ENCODE measurements at places on chromosomes 7 and 10.

DNA sequence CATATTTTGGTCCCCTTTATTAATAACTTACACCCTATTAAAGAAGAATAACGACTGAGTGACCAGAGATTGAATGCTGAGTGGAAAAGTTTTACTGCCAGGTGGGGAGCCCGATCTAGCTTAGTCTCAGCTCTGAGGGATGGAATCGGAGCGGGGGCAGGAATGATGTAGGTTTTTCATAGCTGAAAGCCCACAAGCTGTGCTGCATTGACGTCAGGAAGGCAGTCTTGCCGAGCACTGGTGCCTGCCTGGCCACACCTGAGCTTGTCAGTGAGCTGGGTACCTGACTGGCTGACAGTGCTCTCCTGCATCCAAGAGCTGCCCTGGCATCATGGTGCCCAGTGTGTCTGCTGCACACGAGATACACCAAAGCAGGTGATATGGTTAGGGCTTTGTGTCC, 34.8 kb downstream of the GRK5 start:
- no peak for DNase-seq

- DNase-seq, result no peak
Observed at GRCh38 chr7:148729984-148730733, 31.5 kb downstream of the CUL1 start.

DNA sequence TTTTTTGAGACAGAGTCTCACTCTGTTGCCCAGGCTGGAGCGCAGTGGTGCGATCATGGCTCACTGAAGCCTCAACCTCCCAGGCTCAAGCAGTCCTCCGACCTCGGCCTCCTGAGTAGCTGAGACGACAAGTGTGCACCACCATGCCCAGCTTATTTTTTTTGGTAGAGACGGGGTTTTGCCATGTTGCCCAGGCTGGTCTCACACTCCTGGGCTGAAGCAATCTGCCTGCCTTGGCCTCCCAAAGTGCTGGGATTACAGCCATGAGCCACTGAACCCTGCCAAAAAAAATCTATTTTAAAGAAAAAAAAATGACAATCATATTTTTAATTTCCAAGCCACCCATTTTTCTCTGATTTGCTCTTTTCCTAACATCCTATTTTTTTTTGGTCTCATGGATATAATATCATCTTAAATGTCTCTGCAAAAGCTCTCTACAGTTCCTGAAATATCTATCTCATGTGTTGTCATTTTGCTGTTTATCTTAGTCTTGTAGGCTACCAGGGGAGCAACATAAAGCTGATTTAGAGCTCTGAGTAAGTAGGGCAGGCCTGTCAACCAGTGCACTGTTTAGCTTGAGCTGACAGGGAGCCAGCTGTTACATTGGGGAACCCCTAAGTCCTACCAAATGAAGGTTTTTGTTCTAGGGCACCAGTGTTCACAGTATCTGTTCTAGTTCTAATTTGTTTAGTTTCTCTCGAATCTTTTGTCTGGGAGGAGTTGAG, 29.9 kb upstream of the HBP1 start:
- DNase-seq, result no peak

DNA sequence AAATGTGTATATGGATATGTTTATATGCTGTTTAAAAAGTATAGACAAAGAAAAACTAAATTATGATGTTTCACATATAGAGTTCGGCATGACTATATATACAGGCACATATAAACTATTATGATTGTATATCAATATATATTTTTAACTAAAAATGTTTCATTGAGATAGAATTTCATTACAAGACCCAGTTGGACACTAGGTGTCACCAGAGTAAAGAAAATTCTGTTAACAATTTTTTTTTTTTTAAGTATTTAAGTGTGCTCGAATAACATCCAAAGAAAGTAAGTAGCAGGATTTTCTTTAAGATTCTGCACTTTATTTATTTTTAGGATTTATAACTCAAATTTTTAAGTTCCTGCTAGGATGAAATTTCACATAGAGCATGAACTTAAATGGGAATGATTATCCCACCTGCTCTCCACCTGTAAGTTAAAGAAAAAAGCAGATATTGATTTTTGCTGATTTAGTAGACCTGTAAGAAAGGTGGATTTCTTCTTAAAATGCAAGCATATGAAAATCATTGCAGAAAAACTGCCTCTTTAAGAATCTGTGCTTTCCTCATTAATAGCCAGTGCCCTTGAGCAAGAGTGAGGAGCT, 961.5 kb downstream of the PCDH15 start:
- DNase-seq, result no peak

- DNase-seq, result no peak
Observed at GRCh38 chr10:43166880-43167497, 28.7 kb downstream of the CSGALNACT2 start.

DNA sequence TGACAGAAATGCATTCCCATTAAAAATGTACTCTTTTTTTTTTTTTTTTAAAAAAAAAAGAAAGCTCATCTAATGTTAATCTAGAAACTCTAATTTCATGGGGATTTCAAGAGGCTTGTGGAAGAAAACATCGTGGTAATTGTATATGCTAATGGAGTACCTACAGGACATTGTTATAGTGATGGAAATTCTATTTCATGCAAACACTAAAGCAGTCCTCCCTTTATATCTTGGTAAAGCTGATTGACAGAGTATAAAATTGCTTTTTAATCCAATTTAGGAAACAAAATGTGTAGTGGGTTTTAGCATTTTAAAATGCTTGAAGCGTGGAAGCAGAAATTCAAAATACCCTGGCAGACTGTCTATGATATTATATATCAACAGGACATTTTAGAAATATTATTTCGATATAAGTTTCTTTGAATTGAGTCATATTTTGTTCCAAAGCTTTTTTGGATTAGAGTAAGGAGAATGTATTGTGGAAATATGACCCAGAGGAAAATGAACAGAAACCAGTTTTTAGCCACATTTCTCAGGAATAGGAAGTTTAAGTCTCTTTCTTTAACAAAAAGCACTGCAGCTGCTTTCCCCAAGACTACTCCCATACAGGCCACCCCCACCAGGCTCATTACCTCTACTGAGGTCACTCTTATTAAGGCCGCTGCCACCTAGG, 121.9 kb downstream of the WNT2 start:
- DNase-seq, result no peak

GRCh38 chr10:97764519-97764931, 7.3 kb downstream of the SFRP5 start:
- DNase-seq, result no peak

- DNase-seq, result no peak
Observed at GRCh38 chr7:77200542-77200941, 923 bp upstream of the FGL2 start.

GRCh38 chr7:65731562-65732035, 141.3 kb upstream of the VKORC1L1 start:
- DNase-seq, result peak; percentile 61

GRCh38 chr10:19431622-19432351, 383.2 kb downstream of the MALRD1 start:
- DNase-seq, result no peak

GRCh38 chr10:63481815-63482421, 16.1 kb upstream of the JMJD1C start:
- no peak for DNase-seq

- DNase-seq, result no peak
Observed at GRCh38 chr10:100779329-100779728, 33.9 kb downstream of the PAX2 start.

DNA sequence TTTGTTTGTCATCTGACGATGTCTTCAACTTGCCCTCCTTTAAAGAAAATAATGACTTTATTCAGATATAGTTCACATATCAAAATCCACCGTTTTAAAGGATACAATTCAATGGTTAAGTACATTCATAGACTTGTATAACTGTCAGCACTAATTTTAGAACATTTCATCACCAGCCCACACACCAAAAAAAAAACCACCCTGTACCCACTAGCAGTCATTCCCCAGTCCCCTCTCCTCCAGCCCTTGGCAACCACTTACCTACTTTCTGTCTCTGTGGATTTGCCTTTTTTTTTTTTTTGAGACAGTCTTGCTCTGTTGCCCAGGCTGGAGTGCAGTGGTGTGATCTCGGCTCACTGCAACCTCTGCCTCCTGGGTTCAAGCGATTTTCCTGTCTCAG, 5.3 kb upstream of the HILPDA start:
- no peak for DNase-seq

DNA sequence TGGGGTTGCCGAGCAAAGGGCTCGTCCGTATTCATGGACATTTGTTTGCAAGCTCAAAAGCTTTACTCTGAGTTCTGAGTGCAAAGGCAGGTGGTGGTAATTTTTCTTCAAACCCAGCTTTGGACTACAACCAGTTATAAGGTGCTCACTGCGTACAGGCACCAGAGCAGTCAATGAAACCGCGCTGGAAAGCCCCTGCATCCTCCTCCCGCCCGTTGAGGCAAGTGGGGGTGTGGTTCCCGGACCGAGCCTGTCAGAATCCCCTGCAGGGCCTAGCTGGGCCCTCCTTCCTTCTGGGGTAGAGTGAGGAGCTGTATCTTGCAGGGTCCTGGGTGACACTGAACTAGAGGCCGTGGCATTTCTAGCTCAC, 22.3 kb downstream of the AMZ1 start:
- no peak for DNase-seq

GRCh38 chr7:45235905-45236304, 78.3 kb downstream of the RAMP3 start:
- no peak for DNase-seq

- no peak for DNase-seq
Observed at GRCh38 chr7:159122276-159122675, 22.4 kb downstream of the VIPR2 start.

- DNase-seq, result no peak
Observed at GRCh38 chr7:80775482-80775881, 137.0 kb downstream of the CD36 start.

DNA sequence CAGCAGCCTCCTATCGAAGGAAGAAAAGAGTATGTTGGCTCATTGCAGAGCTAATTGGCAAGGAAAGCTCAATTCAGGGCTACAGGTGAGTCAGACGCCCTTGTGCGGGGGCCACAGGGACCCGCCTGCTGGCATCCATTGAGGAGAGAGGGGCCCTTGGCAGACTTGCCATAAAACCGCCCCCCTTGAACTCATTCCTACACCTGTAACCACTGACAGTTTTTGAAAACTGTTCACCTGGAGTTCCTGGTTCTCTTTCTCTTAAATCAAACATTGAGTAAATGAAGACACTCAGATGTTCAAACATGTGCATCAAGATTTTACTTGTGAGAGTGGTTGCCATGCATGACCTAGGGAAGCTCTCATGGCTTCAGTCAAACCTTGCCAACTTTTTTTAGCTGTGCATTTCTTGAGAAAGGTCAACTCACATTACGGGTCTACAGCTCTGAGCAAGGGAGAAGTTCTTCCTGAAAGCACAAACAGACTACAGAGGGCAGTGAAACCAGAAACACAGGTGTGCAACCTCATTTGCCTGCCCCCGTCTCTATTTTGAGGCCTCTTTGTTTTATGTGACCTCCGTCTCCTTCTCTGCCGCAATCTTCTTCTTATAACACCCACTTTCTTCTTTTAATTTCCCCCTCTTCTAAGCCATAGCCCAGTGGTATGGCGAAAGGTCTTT, 87.8 kb downstream of the TBXAS1 start:
- no peak for DNase-seq

- peak; percentile 22 for DNase-seq
Observed at GRCh38 chr7:132472463-132473120, 103.7 kb downstream of the PLXNA4 start.

DNA sequence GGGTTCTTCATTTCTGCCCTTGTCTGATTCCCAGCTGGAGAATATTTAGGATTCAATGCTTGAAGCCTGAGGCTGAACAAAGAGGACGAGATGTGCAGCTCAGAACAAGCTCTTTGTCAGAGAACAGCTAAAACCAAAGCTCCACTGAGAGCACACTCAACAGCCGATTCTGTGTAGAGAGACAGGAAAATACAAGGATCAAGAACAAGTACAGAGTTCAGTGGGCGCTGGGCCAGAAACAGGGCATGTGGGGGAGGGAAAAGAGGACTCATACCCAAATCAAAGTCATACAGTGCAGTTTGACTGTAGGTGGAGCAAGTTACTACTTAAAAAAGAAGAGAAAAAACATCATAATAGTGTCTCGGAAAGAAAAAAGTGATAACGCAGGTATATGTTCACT, at the start of gene AGMO:
Gene AGMO, minus strand, starts transcription at position 181 of the 400 bp plus-strand sequence.
- DNase-seq, result no peak

DNA sequence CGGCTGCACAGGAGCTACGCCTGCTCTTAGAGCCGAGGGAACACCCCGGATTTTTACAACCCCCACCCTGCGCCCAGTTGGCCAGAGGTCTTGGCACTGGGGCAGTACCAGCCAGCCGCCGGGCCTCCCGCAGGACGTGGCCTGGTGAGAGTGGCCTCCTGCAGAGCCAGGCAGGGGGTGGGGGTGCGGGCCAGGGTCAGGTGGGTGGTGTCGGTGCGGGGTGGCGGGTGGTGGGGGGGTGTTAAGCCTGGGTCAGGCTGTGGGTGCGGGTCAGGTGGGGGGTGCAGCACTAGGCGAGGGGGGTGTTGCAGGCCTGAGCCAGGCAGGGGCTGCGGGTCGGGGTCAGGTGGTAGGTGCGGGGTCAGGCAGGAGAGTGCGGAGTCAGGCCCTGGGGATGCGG, 647 bp downstream of the ECHS1 start:
- no peak for DNase-seq

DNA sequence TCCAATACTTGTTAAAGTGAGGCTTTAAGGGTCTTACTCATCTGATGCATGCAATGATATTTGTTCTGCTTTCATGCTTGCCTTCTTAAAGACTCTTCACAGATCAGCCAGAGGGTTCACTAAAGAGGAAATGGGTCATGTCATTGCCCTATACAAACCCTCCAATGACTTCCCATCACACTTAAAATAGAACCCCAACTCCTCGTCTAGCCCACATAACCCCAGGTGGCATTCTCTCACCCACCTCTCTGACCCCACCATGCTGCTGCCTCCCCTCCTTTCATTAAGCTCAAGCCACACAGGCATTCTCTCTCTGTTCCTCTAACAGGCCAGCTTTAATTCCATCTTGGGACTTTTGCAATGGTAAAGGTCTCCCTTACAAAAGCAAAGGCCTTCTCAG, 253.6 kb downstream of the GRID1 start:
- no peak for DNase-seq

GRCh38 chr7:109763611-109764010, 1193.9 kb downstream of the DNAJB9 start:
- DNase-seq, result no peak

GRCh38 chr10:5560142-5560816, 35.5 kb downstream of the CALML3 start:
- no peak for DNase-seq

GRCh38 chr10:15483215-15484075, 112.4 kb upstream of the FAM171A1 start:
- no peak for DNase-seq

DNA sequence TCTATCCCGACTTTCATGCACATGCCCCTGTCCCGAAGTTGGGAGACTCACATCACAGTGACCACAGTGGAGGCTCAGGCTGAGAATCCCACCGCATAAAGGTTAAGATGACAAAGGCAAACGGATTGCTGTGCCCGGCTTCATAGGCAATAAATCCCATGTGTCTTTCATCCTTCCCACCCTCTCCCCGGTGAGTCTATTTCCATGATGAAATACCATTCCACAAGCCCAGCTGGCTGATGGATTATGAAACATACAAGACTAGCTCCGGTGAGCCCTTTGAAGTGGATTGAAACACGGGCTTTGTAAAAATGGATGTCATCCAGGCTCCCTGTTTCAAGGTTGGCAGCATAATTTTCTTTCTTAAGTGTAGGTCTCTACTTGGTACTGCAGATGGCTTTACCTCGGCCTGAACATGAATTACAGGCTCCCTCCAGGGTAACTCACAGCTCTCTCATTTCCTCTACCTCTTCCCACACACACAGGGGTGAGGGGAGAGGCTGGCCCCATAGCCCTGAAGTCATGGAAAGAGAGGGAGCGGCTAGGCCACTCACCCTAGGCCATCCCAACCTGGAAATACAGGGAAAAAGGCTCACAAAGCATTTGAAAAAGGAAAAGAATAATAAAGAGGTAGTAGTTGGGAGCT, 92.0 kb upstream of the CALN1 start:
- no peak for DNase-seq

- DNase-seq, result no peak
Observed at GRCh38 chr7:110645060-110645459, 445.9 kb upstream of the LRRN3 start.
